ENCODE measurements at places on chromosomes 12 and 14.

- DNase-seq: no peak
Measured at GRCh38 chr12:126617312-126617711, 1552.1 kb downstream of the AACS start.

- DNase-seq: no peak
Measured at GRCh38 chr12:42865282-42865681, 275.7 kb upstream of the PRICKLE1 start.

GRCh38 chr12:67413577-67413976 is 144.4 kb downstream of the CAND1 start:
- no peak for DNase-seq

GRCh38 chr12:26523708-26524150 is 309.3 kb downstream of the ITPR2 start:
- no peak for DNase-seq

- DNase-seq: no peak
Measured at GRCh38 chr14:23406244-23406643, 1.8 kb downstream of the MYH6 start.

All from stimulated activated CD4-positive, alpha-beta T cell treated with anti-CD3 and anti-CD28 coated beads, Interleukin-4, amount 100 ng/mL, for 4 hours (primary cell).